ENCODE measurements at places on chromosomes 12 and 14.
A peak's percentile ranks its signal among the peaks of the same experiment; 100 is the strongest.

DNA sequence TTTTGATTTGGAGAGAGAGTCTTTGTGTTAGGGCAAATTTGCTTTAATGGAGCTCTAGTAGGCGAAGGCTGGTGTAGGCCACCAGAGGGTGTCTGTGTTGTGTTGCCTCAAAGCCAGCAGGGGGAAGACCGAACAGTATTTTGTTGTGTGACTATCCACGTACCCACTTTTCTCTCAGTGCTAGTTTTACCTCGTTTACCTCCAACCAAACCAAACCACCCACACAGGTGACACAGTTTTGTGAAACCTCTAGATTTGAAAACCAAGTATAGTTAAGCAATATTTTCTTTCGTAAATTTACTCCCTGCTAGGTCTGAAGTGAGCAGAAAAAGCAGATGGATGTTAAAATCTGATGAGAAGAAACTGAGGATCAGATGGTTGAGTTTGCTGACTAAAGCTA lies 36.3 kb upstream of the NPFF start:
- peak; percentile 25 for DNase-seq

- DNase-seq = peak; percentile 21
Observed at GRCh38 chr12:69570545-69571399, 14.5 kb upstream of the CCT2 start.

DNA sequence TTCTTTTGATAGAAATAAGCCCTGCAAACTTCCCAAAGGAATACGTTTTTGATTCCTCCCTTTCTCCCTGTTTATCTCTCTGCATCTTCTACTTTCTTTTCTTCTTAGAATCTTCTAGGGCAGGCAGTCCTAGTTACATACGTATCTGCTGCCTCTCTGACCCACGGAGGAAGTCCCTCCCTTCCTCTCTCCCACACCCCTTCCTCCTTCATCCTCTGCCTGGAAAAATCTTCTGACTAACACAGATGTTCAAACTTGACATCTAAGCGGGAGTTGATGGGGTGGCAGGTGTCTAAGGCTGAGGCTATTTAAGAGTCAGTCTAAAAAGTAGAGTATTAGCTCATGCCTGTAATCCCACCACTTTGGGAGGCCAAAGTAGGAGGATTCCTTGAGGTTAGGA lies 88.6 kb downstream of the MAP1LC3B2 start:
- DNase-seq = no peak

GRCh38 chr12:43761500-43761899 lies 2.7 kb downstream of the IRAK4 start:
- DNase-seq = no peak

- DNase-seq = no peak
Observed at GRCh38 chr14:61343471-61343870, 22.1 kb downstream of the PRKCH start.

DNA sequence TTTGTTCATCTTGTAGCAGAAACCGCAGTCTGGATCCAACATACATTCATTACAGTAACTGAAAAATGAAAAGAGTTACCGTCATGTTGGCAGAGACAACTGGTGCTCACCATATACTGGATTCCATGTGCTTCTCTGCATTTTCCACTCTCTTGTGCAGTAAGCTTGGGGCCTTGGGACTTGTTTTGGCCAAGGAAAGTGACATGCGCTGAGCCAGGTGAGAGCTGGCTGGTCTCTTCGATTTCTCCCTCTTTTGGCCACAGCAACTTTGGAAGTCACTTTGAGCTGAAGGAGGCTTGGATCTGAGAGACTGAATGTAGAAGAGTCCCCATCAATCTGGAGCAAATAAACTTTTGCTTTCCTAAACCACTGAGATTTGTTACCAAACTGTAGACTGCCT lies 210.6 kb upstream of the ABCD2 start:
- DNase-seq = no peak

DNA sequence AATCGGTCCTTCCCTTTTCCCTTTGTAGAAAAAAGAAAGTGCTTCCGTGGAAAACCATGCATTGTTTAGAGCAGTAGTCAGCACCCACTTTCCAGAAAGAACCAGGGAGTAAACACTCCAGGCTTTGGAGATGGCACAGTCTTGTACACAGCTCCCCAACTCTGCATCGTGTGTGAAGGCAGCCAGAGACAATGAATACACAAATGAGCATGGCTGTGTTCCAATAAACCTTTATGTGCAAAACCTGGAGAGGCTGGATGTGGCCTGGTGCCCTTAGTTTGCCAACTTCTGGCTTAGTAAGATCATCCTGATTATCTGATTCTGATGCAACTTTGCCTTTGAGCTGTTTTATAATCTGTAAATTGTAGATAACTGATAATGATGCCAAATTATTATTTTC lies 463.4 kb upstream of the TMEM132C start:
- no peak for DNase-seq

- no peak for DNase-seq
Observed at GRCh38 chr14:95725685-95726336, 11.9 kb upstream of the TCL1A start.

- no peak for DNase-seq
Observed at GRCh38 chr12:47107926-47108325, 28.2 kb upstream of the AMIGO2 start.

GRCh38 chr14:82879949-82880535 lies 1346.4 kb upstream of the SEL1L start:
- DNase-seq = no peak

DNA sequence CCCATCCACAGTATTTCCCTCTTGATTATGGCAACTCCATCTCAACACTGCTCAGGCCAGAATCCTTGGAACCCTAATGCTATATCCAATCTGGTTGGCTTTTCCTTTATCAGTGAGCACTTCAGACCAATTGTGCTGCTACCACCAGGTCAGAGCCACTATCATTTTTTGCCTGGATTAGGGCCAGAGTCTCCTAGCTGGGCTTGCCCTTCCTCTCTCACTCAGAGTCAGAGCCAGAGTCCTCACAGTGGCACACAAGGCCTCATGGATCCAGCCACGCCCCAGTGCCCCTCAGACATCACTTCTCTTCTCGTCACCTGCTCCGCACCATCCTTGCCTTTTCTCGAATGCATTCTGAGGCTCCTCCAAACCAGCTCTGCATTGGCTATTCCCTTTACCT lies 211.1 kb downstream of the ANO6 start:
- DNase-seq = no peak

GRCh38 chr14:65847075-65847847 lies 434.7 kb downstream of the FUT8 start:
- DNase-seq = peak; percentile 53

DNA sequence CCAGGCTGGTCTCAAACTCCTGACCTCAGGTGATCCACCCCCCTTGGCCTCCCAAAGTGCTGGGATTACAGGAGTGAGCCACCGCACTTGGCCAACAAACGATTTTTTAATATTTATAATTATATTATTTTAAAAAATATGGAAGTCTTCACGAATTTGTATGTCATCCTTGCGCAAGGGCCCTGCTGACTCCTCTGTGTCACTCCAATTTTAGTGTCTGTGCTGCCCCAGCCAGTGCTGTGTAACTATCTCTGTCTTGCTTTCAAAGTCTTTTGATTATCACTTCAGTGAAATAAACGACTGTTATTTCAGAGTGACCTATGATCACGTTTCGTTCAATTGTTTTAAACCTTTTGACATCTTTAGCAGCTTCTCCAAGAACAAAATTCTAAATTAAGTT lies 13.1 kb upstream of the MMP17 start:
- DNase-seq = no peak

GRCh38 chr12:64042911-64043310 lies 179.2 kb downstream of the KICS2 start:
- no peak for DNase-seq

DNA sequence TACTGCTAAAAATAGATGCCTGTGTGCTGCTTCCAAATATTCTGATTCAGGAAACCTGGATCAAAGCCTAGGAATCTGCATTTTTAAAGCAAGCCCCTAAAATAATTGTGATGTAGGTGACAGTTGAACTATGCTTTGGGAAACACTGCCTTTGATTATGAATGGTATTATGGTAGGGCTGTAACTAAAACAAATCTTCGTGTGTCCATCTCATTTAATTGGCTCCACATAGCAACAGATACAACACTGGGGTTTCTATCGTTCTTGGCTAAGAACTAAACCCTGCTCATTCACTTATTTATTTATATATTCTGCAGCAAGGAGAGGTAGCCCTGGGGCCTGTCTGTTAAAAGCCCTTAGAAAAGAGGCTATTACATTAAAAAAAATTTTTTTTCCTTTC lies 23.0 kb upstream of the ITGA5 start:
- DNase-seq = no peak

- no peak for DNase-seq
Observed at GRCh38 chr12:117067638-117068037, 31.6 kb downstream of the TESC start.

- peak; percentile 53 for DNase-seq
Observed at GRCh38 chr14:68968051-68968450, 11.1 kb downstream of the ACTN1 start.

- DNase-seq = no peak
Observed at GRCh38 chr12:78018939-78019338, 188.2 kb downstream of the NAV3 start.

DNA sequence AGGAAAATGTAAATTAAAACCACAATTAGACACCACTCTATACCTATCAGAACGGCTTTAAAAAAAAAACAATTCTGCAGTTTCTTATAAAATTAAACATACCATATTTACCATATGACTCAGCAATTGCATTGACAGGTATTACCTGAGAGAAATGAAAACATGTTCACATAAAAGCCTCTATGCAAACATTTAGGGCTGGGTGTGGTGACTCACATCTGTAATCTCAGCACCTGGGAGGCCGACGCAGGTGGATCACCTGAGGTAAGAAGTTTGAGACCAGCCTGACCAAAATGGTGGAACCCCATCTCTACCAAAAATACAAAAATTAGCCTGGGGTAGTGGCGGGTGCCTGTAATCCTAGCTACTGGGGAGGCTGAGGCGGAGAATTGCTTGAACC lies 41.1 kb downstream of the SPTB start:
- no peak for DNase-seq

- DNase-seq = no peak
Observed at GRCh38 chr12:27595231-27595642, 71.2 kb downstream of the PPFIBP1 start.

- no peak for DNase-seq
Observed at GRCh38 chr12:4817880-4818279, 91.8 kb upstream of the KCNA1 start.

DNA sequence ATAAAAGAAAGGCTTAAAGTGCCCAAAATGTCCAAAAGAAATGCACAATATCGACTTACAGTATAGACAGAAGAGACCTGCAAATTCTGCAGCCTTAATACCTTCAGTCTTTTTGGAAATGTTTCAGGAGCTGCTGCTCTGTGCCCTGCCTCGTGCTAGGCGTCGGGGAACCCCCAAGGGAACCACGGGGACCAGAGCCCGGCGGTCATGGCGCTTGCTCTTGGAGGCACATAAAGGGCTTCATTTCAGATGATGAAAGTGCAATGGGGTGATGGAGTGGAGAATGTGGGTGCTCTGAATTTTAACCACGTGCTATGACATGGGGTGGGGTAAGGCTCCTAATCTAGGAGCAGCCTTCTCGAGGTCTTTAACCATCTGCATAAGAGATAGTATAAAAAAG lies 14.8 kb upstream of the AACS start:
- no peak for DNase-seq

- no peak for DNase-seq
Observed at GRCh38 chr14:80271389-80271788, 60.1 kb upstream of the DIO2 start.

DNA sequence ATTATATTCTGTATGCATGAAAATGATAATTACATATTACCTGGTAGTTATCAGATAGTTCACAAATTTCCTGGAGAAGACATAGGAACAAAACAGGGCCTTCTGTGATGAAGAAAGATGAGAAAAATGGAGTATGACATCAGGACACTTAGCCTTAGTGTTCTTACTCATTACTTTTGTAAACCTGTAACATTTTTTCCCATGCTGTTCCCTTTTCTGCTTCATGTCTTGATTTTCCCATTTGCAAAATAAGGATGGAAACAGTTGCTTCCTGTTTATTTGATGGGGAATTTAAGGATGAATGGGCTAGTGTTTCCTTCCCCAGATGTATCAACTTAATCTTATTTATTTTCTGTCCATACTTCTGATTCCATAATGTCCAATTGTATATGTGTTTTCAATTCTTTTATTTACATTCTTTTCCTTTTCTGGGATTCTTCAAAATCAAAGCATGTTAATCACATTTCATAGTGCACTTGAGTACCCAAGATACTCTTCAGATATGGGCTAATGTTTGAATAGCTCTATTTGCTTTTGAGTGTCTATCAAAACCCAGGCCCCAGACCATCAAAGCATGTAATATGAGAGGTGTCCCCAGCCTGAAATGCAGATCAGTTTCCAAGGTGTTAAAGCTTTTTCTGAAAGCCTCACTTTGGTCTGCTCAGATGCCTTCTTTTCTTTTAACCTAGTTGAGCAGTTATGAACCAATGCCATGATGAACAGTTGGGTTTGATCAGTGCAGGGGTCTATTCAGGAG lies 260.5 kb downstream of the RAD51B start:
- DNase-seq = no peak

GRCh38 chr12:90254796-90255195 lies 546.2 kb upstream of the ATP2B1 start:
- no peak for DNase-seq

DNA sequence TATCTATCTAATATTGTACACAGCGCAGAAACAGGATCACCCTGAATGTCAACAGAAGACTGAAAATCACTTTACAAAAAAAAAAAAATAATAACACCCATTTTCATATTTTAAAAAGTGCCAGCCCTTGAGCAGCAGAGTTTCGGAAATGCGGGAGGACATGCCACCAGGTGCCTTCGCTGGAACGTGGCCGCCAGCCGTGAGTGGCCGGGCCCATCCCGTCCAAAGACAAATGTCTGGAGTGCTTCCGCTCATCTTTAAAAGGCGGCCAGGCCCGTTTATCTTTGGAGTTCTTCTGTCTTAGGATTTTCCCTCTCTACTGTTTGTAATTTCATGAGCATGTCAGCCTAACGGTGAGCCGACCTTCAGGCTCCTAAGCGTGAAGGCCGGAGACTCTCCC lies 43.5 kb downstream of the LRTM2 start:
- DNase-seq = no peak

- no peak for DNase-seq
Observed at GRCh38 chr12:115811045-115811444, 466.4 kb downstream of the MED13L start.

DNA sequence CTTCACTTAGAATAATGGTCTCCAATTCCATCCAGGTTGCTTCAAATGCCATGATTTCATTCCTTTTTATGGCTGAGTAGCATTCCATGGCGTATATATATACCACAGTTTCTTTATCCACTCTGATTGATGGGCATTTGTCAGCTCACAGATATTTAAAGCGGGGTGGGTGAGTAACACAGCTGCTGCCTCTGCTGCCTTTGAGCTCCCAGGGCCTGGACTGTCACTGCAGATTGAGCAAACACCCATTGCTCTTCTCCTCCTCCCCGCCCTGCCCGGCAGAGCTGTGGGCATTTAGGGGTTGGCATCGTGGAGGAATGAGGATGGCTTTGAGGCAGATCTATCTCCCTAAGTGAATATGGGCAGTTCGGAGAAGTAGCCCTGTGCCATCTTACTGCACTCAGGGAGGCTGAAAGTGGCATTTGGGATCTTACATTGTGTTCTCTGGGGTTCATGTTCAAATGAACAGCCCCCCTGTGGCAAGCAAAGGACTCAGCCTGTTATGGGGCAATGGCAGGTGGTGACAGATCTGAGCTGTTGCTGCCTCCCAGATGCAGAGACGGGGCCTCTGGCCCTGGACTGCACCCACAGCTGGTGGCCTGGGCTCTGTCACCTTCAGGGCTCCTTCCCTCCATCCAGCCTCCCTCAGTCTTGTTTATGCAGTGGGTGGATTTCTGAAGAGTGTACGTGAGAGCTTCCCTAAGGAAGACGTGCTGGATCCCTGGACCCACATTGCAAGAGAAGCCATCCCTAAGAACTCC lies 4.9 kb downstream of the RFLNA start:
- DNase-seq = no peak
